ENCODE measurements at places on chromosomes 2 and 18.

GRCh38 chr2:8421658-8422449 lies 260.0 kb upstream of the ID2 start:
- DNase-seq = no peak

DNA sequence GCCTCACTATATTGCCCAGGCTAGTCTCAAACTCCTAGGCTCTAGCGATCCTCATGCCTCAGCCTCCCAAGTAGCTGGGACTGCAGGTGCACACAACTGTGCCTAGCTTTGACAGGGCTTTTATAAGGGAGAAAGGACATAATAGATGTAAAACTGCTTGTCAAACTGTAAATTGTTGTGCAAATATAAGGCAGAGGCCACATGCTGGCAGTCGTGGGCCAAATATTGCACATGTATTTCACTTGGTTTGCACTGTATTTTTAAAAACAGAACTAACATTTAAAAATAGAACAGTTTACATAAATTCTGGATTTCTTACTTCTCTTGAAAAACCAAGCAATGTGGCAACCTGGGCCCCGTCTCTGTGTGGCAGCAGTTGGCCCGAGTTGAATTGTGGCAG lies 31.2 kb upstream of the MYO3B start:
- DNase-seq = no peak

GRCh38 chr2:62947403-62947802 lies 103.2 kb upstream of the OTX1 start:
- no peak for DNase-seq

DNA sequence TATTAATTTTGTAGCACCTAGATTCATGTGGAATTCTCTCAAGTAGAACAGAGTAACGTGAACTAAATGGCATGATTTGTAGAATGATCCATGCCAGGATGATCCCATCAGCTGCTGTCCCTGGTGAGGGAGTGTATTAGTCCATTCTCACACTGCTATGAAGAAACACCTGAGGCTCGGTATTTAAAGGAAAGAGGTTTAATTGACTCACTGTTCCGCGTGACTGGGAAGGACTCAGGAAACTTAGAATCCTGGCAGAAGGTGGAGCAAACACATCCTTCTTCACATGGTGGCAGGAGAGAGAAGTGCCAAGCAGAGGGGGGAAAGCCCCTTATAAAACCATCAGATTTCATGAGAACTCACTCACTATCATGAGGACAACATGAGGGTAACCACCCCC lies 312.6 kb downstream of the PTPRM start:
- DNase-seq = no peak

DNA sequence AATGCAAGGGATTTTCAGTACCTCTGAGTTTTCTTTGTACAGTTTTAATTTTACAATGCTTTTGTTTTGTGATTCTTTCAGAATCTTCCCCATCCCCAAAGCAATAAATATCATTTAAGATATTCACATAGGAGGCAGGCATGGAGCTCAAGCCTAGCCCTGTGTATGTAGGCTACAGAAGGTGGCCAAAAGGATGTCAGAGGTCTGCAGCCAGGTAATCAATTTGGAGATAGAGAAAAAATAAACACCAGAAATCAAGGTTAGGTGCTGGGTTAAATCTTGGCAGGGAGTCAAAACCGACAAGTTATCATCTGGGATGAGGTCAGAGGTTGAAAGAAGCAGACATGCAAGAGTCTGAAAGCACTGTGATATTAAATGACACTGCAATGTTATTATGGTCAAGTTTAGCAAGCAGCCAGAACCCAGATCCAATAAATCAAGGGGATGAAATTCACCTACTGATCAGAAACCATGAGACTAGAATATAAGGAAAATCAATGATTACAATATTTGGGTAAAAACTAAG lies 45.1 kb upstream of the LRP1B start:
- DNase-seq = no peak

DNA sequence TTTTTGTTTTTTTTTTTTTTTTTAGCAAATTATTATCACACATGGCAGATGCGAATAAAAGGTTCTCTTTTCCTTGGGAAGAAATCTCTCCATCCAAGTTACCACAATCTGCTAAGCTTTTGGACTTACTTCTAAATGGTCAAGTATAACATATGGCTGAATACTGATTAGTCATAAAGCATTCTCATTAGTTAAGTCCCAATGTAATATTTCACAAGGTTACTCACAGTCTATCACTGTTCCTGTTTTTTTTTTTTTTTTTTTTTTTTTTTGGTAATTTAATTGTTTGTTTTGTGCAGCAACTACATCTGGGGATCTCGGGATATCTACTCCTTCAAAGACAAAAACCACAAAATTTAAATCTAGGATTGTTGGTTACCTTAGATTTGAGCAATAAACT lies 771.7 kb downstream of the CPS1 start:
- no peak for DNase-seq

DNA sequence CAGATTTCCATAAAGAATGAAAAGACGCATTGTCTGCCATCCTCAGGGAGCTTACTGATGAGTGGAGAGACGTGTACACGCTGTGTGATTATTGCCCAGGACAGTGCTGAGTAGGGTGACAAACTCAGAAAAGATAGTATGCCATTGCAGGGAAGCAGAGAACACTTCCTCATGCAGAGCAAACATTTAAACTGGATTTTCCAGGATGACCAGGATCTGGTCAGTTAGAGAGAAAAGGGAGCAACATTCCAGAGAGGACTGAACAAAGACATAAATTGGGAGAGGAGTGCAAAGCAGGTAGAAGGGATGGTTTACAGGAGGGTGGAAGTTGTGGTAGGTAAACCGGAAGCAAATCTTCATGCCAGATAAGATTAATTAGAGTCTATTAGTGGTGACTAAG lies 2.3 kb downstream of the SLC9A2 start:
- no peak for DNase-seq

GRCh38 chr18:59426855-59427254 lies 67.8 kb upstream of the LMAN1 start:
- DNase-seq = no peak

GRCh38 chr2:24181849-24182248 lies 7.0 kb downstream of the FAM228A start:
- no peak for DNase-seq

DNA sequence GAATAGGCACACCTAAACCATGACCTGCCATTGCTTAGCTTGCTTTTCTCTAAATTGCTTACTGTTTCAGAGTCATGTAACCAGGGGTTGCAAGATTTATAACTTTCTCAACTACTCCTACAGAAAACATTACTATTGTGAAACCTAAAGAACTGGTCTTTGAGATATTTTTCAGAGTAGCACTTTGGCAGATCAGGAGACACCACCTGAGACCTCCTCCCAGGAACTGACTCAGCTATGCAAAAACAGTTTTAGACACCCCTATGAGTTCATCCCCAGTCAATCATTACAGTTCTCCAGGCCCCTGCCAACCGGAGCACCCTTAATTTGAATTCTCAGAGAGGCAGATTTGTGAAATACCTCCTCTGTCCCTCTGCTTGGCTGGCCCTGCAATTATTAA lies 80.3 kb downstream of the MBOAT2 start:
- DNase-seq = no peak

DNA sequence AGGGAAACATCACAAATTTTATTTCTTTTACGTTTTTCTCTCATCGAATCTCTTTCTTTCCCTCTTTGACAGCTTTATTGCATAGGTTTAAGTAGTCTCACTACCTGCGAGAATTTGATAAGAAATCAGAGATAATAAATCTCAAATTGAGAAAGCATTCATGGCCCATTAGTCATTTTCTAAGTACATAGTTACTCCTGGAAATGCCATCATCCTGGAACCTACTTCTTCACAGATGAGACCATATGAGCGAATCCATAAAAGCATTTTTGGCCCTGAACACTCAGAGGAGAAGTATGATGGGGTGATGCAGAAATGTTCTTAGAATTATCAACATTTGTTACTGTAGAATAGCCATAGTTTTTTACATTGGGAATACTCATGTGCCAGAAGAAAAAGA lies 138.0 kb upstream of the ARHGAP28 start:
- DNase-seq = no peak

DNA sequence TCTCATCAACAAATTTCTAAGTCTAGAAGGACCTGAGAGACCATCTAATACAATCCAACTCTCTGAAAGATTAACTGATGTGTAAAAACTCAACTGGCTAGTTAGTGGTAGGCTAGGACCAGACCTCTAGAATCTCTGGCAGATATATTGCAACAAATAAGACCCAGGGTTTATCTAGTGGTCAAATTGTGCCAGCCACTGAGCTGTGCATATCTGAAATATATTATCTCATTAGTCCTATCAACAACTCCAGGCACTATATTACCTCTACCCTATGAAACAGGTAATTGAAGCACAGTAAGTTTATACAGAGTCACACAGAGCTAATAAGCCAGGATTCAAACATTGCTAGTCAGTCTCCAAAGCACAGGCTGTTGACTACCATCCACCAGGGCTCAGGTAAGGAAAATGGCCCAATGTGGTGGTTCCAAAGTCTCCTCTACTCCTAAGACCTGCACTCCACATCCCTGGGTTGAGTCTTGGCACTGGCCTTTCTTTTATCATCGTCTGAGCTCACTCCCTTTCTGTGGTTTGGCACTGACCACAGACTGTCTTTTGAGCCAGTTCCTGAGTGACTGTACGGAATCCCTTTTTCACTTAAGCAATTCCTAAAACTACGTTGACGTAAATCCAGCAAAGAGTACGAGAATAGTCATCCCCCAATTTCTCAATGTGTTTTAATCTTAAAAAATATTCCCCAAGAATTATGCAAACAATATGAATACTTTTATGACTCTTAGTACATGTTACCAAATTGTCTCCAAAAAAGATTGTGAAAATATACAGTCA lies 11.9 kb upstream of the PID1 start:
- no peak for DNase-seq

Measured in cortex of kidney (tissue), 1 donor.